Kidney glomerular epithelial cell (primary cell): ENCODE measurements at places on chromosomes 1 and 21.

GRCh38 chr1:246454655-246455054 lies 52.4 kb downstream of the SMYD3 start:
- DNase-seq: no peak

DNA sequence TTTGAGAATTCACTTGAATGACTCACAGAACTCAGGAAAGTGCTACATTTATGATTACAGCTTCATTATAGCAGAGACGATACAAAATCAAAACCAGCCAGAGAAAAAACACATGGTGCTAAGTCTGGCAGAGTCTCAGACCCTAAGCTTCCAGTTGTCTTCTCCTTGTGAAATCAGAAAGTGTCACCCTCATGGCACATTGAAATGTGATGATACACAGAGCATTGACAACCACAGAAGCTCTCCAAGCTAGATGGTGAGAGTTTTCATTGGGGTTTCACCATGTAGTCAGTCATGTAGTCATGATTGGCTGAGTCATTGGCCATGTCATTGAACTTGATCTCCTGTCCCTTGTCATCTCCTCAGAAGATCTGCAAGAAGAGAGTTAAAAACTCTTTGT lies 526.6 kb downstream of the MRPL39 start:
- no peak for DNase-seq

DNA sequence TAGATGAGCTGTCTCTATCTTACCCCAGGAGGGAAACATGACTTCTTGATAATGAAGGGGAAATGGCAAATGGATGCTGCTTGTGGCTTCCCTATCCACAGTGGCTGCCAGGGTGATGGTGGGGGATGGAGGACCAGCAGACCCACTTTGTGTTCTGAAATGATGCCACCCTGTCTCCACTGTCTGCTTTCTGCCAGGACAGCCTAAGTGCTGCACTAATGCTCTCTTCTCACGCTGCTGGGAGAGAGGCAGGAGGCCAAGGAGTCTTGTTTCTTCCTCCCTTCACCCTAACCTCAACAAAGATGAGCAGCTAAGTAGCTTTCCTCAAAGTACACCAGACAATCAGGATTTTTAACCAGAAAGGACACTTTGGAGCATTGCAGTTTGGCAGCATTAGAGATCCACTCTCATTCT lies 36.6 kb downstream of the XCL1 start:
- DNase-seq: no peak

GRCh38 chr1:150161747-150162581 lies 12.2 kb downstream of the PLEKHO1 start:
- DNase-seq: peak; percentile 11

- no peak for DNase-seq
Measured at GRCh38 chr1:109697066-109697465, 9.4 kb downstream of the GSTM1 start.

- peak; percentile 13 for DNase-seq
Measured at GRCh38 chr1:178451529-178451928, 45.2 kb downstream of the CLEC20A start.

GRCh38 chr1:225580238-225581099 lies 72.5 kb downstream of the ENAH start:
- no peak for DNase-seq

GRCh38 chr21:14699433-14700407 lies 153.6 kb upstream of the SAMSN1 start:
- DNase-seq: no peak

GRCh38 chr21:34845521-34846451 lies 177.0 kb downstream of the CLIC6 start:
- peak; percentile 86 for DNase-seq

- DNase-seq: no peak
Measured at GRCh38 chr1:58768191-58768731, 15.6 kb downstream of the JUN start.
